ENCODE measurements at places on chromosomes 3 and 15. TPM values are rescaled to one million over a fixed set of nuclear protein-coding genes. Genes with fewer than 3 reads are reported as not detected.

GATA2 gene
- 9.0 TPM for total RNA-seq

GRCh38 chr3:186496016-186496415 is 48.2 kb downstream of the CRYGS start:
- no peak for DNase-seq

NTRK3 gene
- 1.3 TPM for total RNA-seq

DNA sequence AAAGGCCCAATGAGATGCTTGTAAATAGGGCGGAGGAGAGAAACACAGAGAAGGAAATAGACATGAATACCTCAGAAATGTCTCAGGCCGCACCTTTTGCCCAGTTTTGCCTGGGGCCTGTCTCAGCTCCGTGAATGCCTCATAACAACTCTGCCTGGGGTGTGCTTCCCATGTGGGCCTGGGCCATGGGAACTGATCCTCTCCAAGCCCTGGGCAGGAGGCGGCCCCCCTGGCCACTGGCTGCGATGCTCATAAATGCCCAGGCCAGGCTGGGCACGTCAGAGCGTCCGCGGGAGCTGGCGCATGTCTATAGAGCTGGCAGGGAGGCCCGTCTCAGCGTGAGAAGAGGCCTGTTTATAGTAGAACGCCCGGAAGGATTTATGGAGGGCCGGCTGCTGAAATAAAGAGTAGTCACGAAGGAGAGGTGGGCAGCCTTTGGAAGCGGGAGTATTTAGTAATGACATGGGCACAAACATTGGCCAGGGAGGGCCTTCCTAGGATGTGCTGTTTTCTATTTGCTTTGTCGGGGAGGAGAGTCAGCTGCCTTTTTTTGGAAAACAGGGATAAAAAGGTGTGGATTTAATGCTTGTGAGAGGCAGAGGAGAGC is 85.9 kb upstream of the IGF1R start:
- no peak for DNase-seq

NR2E3 gene
- not detected for total RNA-seq

DUOX1 gene
- not detected for total RNA-seq

- peak; percentile 46 for DNase-seq
These were observed 276.6 kb upstream of the NR2F2 start for GRCh38 chr15:96053781-96054428.

TFRC gene
- total RNA-seq = 169 TPM
